ENCODE measurements at places on chromosomes 3 and 15.

- no peak for DNase-seq
Measured at GRCh38 chr15:70857562-70858285, 3.8 kb upstream of the LARP6 start.

- no peak for DNase-seq
Measured at GRCh38 chr3:76362643-76363042, 577.3 kb upstream of the ZNF717 start.

DNA sequence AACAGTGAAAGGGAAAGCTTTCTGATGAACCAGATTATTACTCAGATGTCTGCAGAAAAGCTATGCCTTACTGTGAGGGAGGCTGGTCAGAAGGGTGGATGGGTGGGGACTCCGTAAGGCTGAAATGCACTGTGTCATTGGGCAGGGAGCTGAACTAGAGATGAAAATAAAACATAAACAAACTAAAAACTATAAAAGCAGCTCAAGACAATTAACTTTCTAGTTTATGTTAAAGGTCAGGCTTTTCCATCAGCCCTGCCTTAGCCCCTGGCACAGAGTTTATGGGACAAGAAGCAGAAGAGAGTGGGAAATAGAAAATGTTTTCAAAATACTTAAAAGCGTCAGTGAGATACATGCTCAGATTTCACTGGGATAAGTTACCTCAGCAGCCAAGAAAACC lies 310.0 kb upstream of the UBE2E2 start:
- DNase-seq: no peak

DNA sequence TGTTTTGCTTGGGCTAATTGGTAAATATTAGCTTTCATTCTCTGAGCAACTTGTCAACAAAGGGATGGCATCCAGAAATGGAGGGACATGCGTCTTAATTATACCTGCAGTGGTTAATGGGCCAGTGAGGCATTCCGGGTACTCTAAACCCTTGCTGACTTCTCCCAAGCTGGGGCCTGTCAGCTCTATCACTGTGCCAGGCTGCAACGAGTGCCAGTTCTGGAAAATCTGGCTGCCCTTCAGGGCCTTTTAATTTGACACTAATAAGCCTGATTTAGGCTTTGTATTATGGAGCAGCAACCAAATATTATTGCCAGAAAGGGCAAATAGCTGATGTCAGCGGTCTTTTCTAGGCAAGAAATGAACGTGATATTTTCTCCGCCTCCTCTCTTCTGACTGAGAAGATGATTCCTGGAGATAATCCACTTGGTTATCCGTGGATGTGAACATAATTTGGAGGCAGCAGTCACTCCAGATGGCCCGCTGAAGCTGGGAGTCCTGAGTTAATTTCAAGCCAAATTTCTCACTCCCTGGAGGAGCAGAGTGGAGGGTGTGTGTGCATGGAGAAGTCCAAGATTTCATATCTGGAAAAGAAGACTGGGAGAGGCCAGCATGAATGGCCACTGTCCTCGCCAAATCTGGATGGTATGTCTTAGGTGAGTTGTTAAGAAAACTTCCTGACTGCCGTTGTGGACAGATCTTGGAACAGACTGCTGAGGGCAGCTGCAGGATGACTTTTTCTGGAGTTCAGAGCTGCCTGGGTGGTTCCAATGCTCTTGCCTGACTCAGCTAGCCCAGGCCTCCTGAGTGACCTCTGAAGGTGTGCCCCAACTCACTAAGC lies 44.4 kb upstream of the PSMD6 start:
- peak; percentile 29 for DNase-seq

- DNase-seq: no peak
Measured at GRCh38 chr3:122824465-122825381, 29.9 kb downstream of the SLC49A4 start.

- no peak for DNase-seq
Measured at GRCh38 chr15:77642793-77643430, 10.2 kb upstream of the LINGO1 start.

- DNase-seq: peak; percentile 14
Measured at GRCh38 chr3:97417-98258, 98.9 kb upstream of the CHL1 start.

- DNase-seq: no peak
Measured at GRCh38 chr3:14145236-14145635, 20.4 kb downstream of the TMEM43 start.

- DNase-seq: peak; percentile 81
Measured at GRCh38 chr3:43892526-43892925, 201.8 kb downstream of the ABHD5 start.

DNA sequence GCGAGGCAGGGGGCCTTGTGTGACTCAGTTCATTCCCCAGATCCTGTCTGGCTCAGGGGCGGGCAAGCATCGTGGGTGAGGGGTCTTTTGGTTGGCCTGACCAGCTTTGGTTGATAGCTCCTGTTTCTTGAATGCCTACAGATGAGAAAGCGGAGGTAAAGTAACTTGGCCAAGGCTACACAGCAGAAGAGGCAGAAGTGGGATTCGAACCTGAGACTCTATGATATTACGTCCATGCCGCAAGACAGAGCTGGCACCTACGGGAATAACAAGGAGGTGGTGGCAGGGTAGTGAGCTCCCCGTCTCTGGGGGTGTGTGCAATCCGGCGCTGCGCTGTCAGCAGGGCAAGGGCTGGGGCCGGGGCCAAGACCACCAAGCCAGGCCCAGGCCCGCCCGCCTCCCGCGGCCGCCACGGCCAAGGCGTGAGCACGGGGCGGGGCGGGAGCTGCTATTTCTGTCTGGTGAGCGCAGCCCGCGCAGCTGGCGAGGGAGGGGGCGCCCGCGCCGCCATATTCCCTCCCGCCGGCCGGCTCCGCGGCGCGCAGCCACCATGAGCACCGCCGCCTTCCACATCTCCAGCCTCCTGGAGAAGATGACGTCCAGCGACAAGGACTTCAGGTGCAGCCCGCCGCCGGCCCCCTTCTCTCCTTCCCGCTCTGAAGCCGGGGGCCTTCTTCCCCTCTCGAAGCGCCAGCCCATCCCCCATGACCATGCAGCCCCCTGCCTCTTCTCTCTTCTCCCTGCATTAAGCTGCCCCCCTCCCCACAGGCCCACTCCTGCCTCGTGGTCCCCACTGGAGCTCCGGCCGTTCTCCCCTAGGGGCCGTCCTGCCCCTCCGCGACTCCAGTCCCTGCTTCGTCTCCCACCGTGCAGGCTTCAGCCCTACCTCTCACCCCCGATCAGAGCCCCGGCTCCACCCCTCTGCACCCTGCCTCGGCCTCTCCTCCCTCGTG lies at the start of gene CAND2:
TSS of gene CAND2 (plus strand) at position 510 of the 953 bp plus-strand sequence. CDS start at position 551, 41 bp downstream.
- peak; percentile 30 for DNase-seq
